ENCODE measurements at places on chromosomes 3 and 15. TPM values are rescaled to one million over a fixed set of nuclear protein-coding genes. Genes with fewer than 3 reads are reported as not detected.

Gene GREM1
- 935 TPM for total RNA-seq

Gene RTP4
- 1.9 TPM for total RNA-seq

Gene PIERCE2
- 0.54 TPM for total RNA-seq

Gene PLA2G4B
- 1.4 TPM for total RNA-seq

Gene CAV3
- not detected for total RNA-seq

Gene CPNE9
- not detected for total RNA-seq
